ENCODE measurements at places on chromosomes 7 and 10. TPM values are rescaled to one million over a fixed set of nuclear protein-coding genes. Genes with fewer than 3 reads are reported as not detected.

GRCh38 chr7:79281426-79281825 lies 172.0 kb downstream of the MAGI2 start:
- H3K27ac ChIP-seq = no peak overlapping the region
- H3K27me3 ChIP-seq = no peaks in the 10 kb centered on the region
- H3K4me1 ChIP-seq = no peaks in the 10 kb centered on the region
- no peak for DNase-seq
- H3K36me3 ChIP-seq = no peaks in the 10 kb centered on the region
- no peak overlapping the region for H3K4me3 ChIP-seq

GRCh38 chr7:20783700-20784387 lies 2.8 kb downstream of the SP8 start:
- H3K36me3 ChIP-seq = no peaks in the 10 kb centered on the region
- no peak overlapping the region for H3K27ac ChIP-seq
- H3K4me3 ChIP-seq = no peak overlapping the region
- H3K4me1 ChIP-seq = peaks cover 2% of the 10 kb centered on the region
- peaks cover 9% of the 10 kb centered on the region for H3K27me3 ChIP-seq
- DNase-seq = no peak

FFAR4 gene
- 0.29 TPM for polyA plus RNA-seq

- no peaks in the 10 kb centered on the region for H3K27me3 ChIP-seq
- H3K4me3 ChIP-seq = no peak overlapping the region
- DNase-seq = no peak
- H3K36me3 ChIP-seq = no peaks in the 10 kb centered on the region
- peaks cover 26% of the 10 kb centered on the region for H3K4me1 ChIP-seq
- no peak overlapping the region for H3K27ac ChIP-seq
Observed at GRCh38 chr7:21938463-21938862, 7.2 kb downstream of the CDCA7L start.

DNA sequence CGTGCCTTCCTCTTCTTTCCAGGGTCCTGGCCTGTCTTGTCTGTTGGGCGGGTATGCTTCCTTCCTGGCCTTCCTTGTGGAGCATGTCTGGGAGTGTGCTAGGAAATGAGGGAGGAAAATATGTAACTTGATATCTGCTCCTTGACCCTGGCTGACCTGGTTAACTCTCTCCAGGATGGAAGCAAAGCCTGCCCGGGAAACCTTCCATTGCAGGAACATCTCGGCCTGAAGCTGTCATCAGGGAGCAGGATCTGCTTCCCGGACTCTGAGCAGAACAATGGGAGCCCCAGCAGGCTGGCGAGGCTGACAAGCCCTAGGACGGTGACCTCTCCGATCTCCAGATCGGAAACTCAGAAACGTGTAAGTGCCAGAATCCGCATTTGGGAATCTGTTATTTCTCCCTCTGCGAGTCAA lies 340.3 kb downstream of the FRMD4A start:
- peak overlapping the region; percentile 76 for H3K27ac ChIP-seq
- H3K27me3 ChIP-seq = no peaks in the 10 kb centered on the region
- peak; percentile 84 for DNase-seq
- H3K4me3 ChIP-seq = no peak overlapping the region
- no peaks in the 10 kb centered on the region for H3K36me3 ChIP-seq

DENND2A gene
- 6.6 TPM for polyA plus RNA-seq

DNA sequence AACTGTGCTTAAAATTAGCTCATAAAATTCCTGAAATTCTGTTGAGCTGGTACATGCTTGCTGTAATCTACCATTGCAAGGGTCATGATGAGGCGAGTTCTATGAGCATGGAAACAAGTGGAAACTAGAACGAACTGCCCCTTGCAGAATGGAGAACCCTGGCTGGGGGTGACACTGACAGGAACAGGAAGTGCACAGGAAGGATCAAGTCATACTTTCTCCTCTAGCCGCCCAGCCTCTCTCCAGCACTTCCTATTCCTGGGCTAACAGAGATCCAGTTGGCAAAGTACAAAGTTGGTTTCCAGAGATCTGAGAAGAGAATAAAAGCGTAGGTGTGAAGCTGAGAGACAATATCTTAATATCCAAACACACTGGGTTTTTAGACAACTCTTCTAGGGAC lies 414.2 kb upstream of the PODXL start:
- no peak for DNase-seq
- H3K4me1 ChIP-seq = no peaks in the 10 kb centered on the region

- DNase-seq = no peak
- H3K4me1 ChIP-seq = no peaks in the 10 kb centered on the region
- no peak overlapping the region for H3K27ac ChIP-seq
- no peak overlapping the region for H3K4me3 ChIP-seq
Observed at GRCh38 chr10:106547047-106547635, 617.4 kb downstream of the SORCS1 start.

VAX1 gene
- polyA plus RNA-seq = not detected
